ENCODE measurements at places on chromosomes 6 and 20. TPM values are rescaled to one million over a fixed set of nuclear protein-coding genes. Genes with fewer than 3 reads are reported as not detected.

GRCh38 chr6:69894578-69895347 is 28.4 kb downstream of the COL19A1 start:
- H3K36me3 ChIP-seq, result no peaks in the 10 kb centered on the region
- no peaks in the 10 kb centered on the region for H3K4me1 ChIP-seq
- no peak for DNase-seq
- no peak overlapping the region for H3K4me3 ChIP-seq
- H3K27me3 ChIP-seq, result no peaks in the 10 kb centered on the region

- H3K36me3 ChIP-seq, result no peaks in the 10 kb centered on the region
- peaks cover 31% of the 10 kb centered on the region for H3K4me1 ChIP-seq
- no peak for DNase-seq
- H3K4me3 ChIP-seq, result peak within 1 kb of the TSS; percentile 85
- H3K27ac ChIP-seq, result peak within 1 kb of the TSS; percentile 37
These were observed at the start of gene NOL4L for GRCh38 chr20:32585011-32585585. TSS of gene NOL4L (minus strand) at chr20:32585333. CDS start at chr20:32584890, 443 bp downstream.

DNA sequence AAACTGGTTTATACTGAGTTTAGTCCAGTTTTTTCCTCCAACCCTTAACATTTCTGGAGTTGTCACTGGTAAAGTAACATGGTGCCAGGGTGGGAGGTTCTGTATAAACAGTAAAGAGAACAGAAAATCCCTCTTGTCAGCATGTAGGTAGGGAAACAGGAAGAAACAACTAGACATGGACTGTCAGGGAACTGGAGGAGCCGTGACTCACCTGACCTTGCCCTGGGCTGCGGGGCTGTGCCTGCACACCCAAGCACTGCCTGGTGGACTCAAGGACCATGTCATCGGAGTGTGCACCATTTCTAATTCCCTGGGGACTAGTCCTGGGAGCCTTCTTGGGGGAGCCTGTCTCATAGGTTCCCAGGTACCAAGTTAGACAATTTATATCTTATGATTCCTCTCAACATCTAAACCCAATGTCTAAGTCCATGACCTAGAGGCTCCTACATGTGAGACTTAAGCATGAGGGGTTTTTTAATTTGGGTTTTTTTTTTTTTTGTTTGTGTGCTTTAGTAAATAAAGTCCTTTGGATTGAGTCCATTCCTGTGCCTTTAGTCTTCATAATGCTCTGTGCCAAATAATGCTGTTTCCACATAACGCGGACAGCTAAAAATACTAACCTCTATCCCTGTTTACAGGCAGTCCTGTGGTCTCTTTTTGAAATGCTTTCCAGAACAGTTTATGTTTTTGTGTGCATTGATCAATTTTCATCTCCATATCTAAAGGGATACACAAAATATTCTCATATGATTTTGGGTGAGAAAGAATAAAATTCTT is 136.9 kb upstream of the SUPT3H start:
- H3K27me3 ChIP-seq, result no peaks in the 10 kb centered on the region
- no peak overlapping the region for H3K4me3 ChIP-seq
- no peak for DNase-seq
- no peaks in the 10 kb centered on the region for H3K4me1 ChIP-seq
- no peaks in the 10 kb centered on the region for H3K36me3 ChIP-seq
- no peak overlapping the region for H3K27ac ChIP-seq

DNA sequence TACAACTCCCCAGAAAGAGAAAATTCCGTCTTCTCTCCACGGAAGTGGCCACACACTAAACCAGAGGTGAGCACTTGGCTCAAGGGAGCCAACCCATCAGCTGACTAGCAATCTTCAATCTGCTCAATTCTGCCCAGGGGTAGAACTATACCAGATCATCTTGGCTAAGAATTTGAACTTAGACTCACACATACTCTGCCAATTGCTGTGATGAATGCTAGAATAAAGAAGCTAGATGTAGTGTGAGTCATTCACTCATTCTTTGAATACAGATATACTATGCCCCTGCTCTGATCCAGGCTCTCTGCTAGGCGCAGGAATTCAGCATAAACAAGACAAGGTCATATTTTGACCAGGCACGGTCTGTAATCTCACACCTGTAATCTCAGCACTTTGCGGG is 147.9 kb upstream of the SHLD1 start:
- DNase-seq, result no peak
- no peak overlapping the region for H3K4me3 ChIP-seq
- H3K4me1 ChIP-seq, result peaks cover 52% of the 10 kb centered on the region
- H3K27ac ChIP-seq, result no peak overlapping the region
- no peaks in the 10 kb centered on the region for H3K27me3 ChIP-seq

DNA sequence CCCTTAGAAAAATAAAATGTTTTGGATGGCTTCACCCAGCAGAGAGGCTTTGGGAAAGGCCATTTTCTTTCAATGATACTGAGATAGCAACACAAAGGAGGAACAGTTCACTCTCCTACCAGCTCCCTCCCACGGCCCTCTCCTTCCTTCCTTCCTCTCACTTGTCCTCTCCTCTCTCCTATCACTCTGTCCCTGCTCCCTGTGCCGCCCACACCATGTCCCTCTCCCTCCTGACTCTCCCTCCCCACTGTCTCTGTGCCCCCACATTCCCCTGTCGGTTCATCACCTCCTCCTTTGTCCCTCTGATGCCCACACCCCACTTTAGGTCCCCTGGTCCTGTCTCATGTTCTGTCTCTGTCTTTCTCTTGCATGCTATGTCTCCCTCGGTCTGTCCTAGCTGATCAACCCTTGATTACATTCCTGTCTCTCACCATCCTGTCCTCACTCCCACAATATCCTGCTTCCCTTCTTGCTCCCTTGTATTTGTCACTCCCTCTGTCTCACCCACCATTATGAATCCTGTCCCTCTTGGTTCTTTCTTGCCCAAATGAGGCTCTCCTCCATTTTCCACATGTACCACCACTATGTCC is 30.1 kb downstream of the ELMO2 start:
- H3K4me3 ChIP-seq, result no peak overlapping the region
- H3K4me1 ChIP-seq, result no peaks in the 10 kb centered on the region

GRCh38 chr20:62665826-62666735 is 23.8 kb downstream of the SLCO4A1 start:
- DNase-seq, result no peak
- H3K4me1 ChIP-seq, result peaks cover 14% of the 10 kb centered on the region
- H3K36me3 ChIP-seq, result peaks cover 3% of the 10 kb centered on the region
- no peak overlapping the region for H3K4me3 ChIP-seq
- H3K27me3 ChIP-seq, result no peaks in the 10 kb centered on the region
- H3K27ac ChIP-seq, result no peak overlapping the region

DNA sequence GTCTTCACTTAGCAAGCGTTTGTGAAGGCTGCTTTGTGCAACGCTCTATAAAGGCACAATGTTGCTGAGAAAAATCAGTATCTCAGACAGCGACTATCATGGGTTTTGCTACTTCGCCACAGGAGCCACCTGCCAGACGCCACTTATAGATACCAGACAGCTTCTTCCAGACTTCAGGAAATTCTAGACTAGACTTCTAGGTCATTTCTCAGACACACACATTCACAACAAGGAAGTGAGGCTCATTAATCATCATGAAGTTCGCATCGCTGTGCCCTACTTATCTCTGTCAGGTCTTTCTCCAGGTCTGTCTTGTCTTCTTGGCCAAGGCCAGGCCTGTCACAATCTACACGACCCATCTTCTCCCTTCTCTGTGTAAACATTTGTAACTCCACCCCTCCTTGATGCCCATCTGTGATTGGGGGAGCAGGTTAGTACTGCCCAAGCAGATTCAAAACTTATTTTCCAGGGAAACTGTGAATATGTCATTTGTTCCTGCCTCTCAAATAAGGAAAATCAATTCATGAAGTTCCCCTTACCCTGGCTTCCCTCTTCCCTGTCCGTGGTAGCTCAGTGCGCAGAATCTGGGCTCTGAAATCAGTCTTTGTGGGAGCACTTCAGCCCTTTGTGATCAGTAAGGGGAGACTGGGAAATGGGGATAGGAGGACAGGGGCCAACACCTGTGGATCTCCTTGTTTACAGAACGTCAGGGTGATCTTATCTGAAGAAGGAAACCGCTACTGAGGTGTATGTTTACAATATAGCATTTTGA is 115.5 kb downstream of the TNFAIP3 start:
- no peak overlapping the region for H3K4me3 ChIP-seq
- H3K27ac ChIP-seq, result no peak overlapping the region
- H3K4me1 ChIP-seq, result no peaks in the 10 kb centered on the region
- DNase-seq, result no peak
- H3K27me3 ChIP-seq, result no peaks in the 10 kb centered on the region
- no peaks in the 10 kb centered on the region for H3K36me3 ChIP-seq

DNA sequence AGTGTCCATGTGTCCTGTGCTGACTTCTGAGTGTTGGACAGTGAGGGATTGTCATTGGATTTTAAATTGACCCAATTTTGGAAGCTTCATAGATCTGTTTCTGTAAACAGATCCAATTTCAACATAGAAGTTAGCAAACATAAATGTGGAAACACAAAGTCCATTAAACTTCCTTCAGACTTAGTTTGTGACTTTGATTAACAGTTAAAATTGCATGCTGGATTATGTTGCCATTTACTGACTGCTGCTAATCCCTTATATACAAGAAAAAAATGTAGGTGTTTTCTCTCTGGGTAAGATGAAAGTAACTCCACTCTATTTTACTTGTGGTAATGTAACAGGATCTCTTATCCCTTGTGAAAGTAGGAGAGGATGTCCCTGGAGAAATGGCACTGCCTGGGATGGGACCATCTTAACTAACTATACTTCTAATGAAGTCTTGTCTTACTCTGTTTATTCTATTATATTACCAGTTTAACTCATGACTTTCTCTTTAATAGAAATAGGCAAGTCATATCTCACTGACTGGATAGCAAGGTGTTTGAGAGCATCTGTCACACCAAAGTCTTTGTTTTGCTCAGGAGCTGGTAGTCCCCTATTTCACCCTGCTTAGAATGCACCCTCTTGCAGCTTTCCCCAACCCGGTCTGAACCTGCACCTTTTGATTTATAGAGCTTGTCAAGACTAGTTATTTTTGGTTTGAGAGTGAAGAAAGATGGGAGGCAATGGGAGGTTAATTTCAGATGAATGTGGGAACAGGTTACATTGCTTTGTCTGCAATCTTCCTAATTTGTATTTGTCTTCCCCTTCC is 7.2 kb downstream of the TPX2 start:
- H3K27me3 ChIP-seq, result no peaks in the 10 kb centered on the region
- no peaks in the 10 kb centered on the region for H3K36me3 ChIP-seq
- no peak overlapping the region for H3K27ac ChIP-seq
- no peaks in the 10 kb centered on the region for H3K4me1 ChIP-seq
- no peak for DNase-seq

DNA sequence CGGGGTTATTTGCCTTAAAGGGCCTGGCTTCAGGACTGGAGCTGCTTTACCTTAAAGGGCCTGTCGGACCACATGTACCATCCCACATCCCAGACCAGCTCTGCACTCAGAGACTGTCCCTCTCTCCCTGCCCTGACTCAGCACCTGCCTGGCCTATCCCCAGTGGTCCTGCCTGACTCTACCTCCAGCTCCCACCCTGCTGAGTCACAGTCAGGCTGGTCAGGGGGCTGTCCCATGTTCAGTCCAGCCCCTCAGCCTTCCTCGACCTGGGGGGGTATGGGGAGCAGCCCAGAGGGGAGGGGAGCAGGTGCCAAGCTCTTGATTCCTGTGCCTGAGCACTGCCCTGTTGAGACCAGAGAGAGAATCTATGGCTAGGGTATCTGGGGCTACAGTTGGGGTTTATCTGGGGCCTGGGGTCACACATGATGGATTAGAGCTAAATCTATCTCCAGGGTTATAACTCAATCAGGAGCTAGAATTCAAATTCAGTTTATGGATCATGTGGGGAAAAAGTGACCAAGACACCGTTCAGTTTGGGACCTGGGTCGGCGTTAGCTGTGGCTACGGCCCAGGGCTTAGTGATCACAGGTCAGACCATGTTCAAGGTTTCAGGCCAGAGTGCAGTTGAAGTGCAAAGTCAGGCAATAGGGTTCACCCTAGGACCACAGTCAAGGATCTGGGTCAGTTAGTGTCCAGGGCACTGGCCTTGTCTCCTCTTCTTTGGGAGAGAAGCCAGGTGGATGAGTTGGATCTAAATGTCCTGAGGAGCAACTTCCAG is 9.4 kb upstream of the TRIB3 start:
- DNase-seq, result no peak
- no peaks in the 10 kb centered on the region for H3K36me3 ChIP-seq
- H3K4me1 ChIP-seq, result peaks cover 15% of the 10 kb centered on the region
- no peaks in the 10 kb centered on the region for H3K27me3 ChIP-seq
- peak overlapping the region; percentile 38 for H3K27ac ChIP-seq
- H3K4me3 ChIP-seq, result no peak overlapping the region

DNA sequence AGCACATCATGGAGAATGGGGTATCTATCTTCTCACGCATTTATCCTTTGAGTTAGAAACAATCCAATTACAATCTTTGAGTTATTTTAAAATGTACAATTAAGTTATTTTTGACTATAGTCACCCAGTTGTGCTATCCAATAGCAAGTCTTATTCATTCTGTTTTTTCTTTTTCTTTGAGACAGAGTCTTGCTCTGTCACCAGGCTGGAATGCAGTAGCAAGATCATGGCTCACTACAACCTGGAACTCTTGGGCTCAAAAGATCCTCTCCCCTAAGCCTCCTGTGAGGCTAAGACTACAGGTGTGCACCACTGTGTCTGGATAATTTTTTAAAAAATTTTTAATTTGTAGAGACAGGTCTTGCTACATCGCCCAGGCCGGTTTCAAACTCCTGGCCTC is 201.5 kb upstream of the ZNF217 start:
- H3K36me3 ChIP-seq, result no peaks in the 10 kb centered on the region
- DNase-seq, result no peak
- H3K27ac ChIP-seq, result no peak overlapping the region
- no peak overlapping the region for H3K4me3 ChIP-seq
- no peaks in the 10 kb centered on the region for H3K4me1 ChIP-seq

- no peak overlapping the region for H3K27ac ChIP-seq
- no peaks in the 10 kb centered on the region for H3K4me1 ChIP-seq
- no peak overlapping the region for H3K4me3 ChIP-seq
- no peaks in the 10 kb centered on the region for H3K36me3 ChIP-seq
- peak; percentile 80 for DNase-seq
These were observed 85.1 kb downstream of the AGPAT4 start for GRCh38 chr6:161188547-161189465.

- H3K27me3 ChIP-seq, result no peaks in the 10 kb centered on the region
- no peaks in the 10 kb centered on the region for H3K4me1 ChIP-seq
These were observed 310.3 kb downstream of the CLVS2 start for GRCh38 chr6:123306334-123306733.

DNA sequence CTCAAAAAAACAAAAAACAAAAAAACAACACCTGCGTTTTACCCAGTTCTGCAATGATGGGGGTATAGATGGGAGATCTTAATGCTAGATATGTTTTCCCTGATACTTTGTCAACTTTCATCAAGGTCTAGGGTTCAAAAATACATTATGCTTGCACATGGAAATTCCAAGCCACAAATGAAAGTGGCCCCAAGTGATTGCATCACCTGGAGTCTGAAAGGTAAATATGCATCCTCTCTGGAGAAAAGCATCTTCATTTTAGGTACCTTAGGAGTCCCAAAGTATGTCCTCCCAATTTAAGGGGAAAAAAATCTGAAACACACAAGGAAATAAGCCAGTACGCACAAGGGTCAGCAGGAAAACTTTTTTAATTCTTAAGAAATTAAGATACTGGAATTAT is 12.6 kb upstream of the ZC3H12D start:
- H3K36me3 ChIP-seq, result no peaks in the 10 kb centered on the region
- no peaks in the 10 kb centered on the region for H3K27me3 ChIP-seq
- DNase-seq, result no peak
- no peak overlapping the region for H3K4me3 ChIP-seq

- H3K4me1 ChIP-seq, result peaks cover 18% of the 10 kb centered on the region
- peaks cover 34% of the 10 kb centered on the region for H3K36me3 ChIP-seq
- H3K27ac ChIP-seq, result no peak overlapping the region
- no peak for DNase-seq
These were observed 4.6 kb downstream of the DDR1 start for GRCh38 chr6:30888816-30889495.

Gene PAK1IP1
- 9.6 TPM for total RNA-seq

Gene SEC23B
- total RNA-seq, result 17.4 TPM

Gene TP53TG5
- not detected for total RNA-seq

Gene SAMD10
- 2.1 TPM for total RNA-seq

Gene THEMIS
- 0.83 TPM for total RNA-seq

Gene ZNF311
- total RNA-seq, result 1.7 TPM

Gene BPIFA1
- not detected for total RNA-seq
